ENCODE measurements at places on chromosomes 4 and X.

DNA sequence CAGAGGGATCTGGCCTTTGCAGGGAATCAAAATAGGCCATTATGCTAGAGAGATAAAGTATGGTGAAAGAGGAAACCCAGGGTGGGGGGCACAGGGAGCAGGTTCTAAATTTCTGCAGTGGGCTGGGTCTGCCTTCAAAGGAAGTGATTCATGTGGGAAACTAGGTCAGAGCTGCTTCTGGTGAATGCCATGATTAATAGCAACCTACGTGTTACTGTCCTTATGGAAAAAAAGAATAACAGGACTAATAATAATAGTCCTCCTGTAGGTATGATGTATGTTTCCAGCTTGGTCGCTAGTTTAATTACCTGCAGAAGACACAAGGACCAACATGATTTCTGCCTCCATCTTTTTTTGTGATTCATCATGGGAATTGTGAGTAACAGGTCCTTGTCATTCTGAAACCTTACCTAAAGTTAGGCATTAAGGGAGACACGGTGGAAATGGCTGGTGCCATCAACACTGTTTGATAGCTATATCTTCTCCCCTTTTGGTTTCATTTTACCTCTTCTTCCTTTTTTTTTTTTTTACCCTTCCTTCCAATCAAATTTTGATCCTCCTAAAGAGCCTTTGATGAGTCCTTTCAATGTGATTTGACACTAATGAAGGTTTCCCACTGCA is 180.4 kb downstream of the CPEB2 start:
- no peak for DNase-seq

DNA sequence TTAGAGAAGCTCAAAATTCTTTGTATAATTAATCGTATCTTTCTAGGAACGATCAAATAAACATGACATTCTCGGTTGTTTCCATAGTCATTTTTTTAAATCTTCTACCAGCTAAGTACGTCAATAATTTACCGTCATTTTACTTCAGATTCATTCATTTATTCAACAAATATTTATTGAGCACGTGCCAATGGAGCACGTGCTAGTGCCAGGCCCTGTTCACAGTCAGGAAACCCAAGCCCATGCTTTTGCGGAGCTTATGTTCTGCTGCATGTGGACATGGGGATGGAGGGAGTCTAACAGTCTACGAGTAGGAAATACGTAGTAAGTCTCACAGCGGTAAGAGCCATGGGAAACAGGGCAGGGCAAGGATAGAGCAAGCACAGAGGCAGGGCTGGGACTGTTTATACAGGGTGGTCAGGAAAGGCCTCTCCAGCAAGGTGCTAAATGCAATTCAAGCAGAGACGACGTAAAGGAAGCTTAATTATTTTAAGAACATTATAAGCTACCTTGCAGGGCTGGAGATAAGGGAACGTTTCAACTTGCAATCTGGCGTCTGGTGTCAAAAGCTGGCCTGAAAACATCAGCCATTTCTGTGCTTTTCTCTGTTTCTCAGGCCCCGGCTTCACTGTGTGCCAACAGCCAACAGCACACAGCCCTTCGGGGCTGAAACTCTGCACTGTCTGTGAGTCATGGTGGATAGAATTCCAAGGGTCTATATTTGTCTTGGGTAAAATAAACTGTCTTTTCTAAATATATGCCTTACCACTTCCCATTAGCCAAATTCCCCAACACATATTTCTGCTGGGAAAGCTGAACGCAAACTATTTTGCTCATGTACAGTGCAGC is 517.1 kb upstream of the ZFP42 start:
- no peak for DNase-seq

DNA sequence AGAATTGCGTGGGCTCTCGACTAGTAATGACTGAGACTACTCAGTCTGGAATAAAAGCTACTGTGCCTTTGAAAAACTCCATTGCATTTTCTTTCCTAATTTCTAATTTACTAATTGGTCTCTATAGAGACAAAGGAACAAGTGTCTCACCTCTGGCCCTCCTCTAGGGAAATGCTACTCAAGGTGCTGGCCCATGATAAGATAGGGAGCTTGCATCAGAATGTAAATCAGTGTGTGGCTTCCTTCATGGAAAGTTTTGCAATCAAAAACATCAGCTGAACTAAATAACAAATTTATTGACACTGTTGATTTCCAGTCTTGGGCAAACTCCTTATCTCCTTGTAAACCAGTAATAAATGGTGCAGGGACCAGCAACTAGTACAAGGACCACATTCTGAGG is 81.8 kb downstream of the SRPX start:
- DNase-seq = no peak

DNA sequence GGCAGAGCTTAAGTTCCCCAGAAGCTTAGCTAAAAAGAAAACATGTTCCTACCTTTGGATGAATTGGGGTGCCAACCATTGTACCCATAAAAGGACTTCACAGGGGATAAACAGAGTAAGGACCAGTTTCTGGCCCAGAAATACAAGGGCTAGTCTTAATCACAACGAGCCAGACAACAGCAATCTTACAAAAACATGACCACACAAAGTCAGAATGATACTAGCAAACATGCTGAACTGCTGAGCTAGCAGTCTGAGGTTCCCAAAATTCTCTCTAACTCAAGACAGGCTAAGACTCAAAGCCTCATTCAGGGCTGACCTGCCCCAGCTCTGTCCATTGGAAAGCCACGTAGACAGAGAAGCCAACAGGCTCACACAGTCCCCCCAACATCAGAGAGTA is 40.3 kb downstream of the ATP11C start:
- DNase-seq = no peak

DNA sequence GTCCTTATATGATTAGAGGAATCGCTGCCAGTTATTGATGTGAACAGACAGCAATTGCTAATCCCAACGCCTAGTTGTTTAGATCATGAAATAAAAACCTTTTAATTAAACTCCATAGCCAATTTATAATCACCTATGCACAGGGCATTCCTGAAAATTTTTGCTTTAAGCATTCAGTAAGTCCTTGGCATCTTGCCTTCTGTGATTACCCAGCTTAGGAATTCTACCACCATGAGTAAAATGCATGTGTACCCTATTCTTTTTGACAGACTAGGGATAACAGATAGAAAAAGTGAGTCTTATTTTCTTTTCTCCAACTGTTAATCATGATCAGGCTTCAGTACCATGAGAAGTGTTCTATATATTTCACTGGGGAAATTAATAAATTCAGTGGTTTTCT is 995.3 kb upstream of the GRIA3 start:
- DNase-seq = no peak

GRCh38 chr4:8856835-8857621 is 14.6 kb downstream of the HMX1 start:
- DNase-seq = no peak

DNA sequence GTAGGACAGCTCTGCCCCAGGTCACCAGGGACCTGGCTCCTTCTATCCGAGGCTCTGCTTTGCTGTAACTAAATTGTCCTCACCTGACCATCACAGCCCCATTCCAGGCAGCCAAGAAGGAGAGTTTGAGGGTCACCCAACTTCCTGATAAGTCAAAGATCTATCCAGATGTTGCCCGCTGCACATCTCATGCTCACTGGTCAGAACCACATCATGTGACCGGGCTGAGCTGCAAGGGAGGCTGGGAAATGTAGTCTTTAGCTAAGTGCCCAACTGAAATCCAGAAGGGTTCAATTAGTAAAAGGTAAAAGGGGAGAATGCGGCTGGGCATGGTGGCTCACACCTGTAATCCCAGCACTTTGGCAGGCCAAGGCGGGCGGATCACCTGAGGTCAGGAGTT is 18.4 kb downstream of the HMX1 start:
- peak; percentile 34 for DNase-seq

DNA sequence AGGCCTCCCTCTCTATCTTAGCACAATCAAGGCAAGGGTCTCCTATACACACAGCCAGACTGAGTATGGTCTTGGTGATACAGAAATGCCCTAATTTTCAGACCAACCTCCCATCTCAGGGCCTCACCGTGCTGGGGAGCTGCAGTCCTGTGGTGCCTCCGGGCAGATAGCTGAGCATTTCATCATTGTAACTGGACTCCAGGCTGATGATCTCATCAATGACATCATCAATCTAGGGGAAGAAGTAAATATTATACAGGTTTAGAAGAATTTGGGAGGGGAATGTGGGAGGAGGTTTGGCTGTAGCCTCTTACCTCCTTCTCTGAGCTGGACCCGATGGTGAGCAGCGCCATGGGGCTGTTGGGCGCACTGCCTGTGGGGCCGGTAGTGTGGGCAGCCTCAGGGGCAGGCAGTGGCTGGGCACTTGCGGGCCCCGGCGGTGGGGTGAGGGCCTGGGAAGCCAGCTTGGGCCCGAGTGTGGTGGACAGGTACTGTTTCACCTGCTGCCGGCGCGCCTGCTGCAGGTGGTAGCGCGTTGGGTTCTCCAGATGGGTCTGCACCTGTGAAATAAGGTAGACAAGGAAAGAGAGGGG is 5.2 kb downstream of the TFE3 start:
- no peak for DNase-seq

- no peak for DNase-seq
Observed at GRCh38 chr4:139669890-139670289, 4.3 kb downstream of the MGST2 start.

DNA sequence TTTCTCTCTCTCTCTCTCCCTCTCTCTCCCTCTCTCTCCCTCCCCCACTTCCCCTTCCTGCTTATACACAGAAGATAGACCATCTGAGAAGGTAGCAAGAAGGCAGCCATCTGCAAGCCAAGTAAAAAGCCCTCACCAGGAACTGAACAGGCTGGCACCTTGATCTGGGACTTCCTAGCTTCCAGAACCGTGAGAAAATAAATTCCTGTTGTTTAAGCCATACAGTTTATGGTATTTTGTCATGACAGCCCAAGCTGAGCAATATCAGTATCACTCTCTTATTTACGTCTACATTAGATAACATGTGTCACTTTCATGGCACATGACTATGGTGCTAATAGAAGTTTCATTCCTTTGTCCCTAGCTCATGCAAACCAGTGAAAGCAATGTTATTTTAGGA is 581.1 kb downstream of the INPP4B start:
- DNase-seq = no peak

GRCh38 chrX:154890990-154891639 is 5.0 kb downstream of the F8A1 start:
- peak; percentile 14 for DNase-seq

DNA sequence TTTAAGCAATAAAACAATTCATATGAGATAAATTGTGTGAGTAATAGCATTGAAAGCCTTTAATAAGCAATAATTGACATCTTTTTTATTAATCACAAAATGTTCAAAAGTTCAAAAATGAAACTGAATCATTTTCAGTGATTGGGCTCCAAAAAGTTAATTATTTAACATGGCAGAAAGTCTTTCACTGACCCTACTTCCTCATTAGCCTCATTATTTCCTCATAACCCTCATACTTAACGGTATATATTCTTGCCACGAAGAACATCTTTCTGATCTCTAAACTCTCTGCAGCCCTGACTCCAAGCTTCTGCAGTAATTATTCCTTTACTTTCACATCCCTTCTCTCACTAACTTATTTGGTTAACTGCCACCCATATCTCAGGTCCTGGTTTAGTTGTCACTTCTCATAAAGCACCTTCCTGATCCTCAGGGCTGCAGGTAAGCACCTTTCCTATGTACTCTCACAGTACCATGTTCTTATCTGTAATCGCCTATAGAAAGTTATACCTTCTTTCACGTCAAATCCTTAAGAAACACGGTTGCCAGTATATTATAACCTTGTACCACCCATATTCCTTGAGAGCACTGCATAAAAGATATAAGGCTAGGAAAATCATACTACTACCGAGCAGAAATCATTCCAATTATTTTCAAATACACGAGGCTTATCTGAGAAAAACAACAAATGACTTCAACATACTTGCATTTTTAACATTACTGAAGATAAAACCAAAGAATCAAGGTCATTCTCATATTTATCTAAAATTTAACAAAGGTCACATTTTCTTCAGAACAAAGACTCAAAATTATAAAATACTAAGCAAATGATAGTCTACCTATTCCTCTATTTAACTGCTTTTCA is 72.2 kb downstream of the PPP3CA start:
- no peak for DNase-seq

GRCh38 chr4:156303708-156304107 is 350.0 kb upstream of the CTSO start:
- DNase-seq = no peak

DNA sequence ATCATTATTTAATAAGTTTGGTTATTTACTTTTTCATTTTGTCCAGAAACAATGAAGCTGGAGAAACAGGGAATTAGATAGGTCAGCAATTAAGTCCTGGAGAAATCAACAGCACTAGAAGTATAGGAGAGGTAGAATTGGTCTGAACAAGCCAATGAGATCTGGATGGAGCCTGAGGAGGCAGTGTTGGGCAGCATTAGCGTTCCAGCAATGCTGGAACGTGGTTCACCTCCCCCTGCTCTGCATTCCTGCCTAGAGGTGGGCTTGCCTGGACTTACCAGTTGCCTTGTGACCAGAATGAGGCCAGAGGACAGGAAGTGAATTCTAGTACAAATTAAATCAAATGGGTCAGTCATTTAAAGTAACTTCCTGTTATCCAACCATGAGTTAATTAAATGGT is 4.6 kb downstream of the RASSF6 start:
- peak; percentile 31 for DNase-seq

- no peak for DNase-seq
Observed at GRCh38 chr4:155232432-155232831, 24.0 kb downstream of the NPY2R start.

DNA sequence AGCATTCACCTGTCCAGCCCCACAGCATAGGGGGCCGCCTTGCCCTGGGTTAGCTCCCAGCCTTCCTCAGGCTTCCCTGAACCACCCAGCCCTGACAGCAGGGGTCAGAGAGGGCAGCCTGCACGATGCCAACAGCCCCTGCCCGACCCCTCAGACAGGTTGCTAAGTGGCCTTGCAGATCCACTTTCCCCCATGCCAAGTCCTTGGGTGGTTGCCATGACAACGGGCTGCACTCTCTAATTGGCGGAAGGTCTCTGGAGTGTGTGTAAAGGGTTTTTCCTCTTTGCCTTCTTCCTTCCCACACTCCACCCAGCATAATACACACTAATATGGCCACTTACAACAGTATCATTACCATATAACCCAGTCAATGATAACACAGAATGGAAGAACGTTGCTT is 99.6 kb upstream of the AFAP1 start:
- no peak for DNase-seq

GRCh38 chr4:25870081-25870480 is 7.3 kb upstream of the SEL1L3 start:
- DNase-seq = no peak

GRCh38 chrX:124665621-124666400 is 319.4 kb downstream of the SH2D1A start:
- no peak for DNase-seq

- no peak for DNase-seq
Observed at GRCh38 chr4:80156410-80156809, 40.9 kb upstream of the PRDM8 start.

- DNase-seq = peak; percentile 7
Observed at GRCh38 chrX:81280148-81280547, 78.2 kb downstream of the SH3BGRL start.

DNA sequence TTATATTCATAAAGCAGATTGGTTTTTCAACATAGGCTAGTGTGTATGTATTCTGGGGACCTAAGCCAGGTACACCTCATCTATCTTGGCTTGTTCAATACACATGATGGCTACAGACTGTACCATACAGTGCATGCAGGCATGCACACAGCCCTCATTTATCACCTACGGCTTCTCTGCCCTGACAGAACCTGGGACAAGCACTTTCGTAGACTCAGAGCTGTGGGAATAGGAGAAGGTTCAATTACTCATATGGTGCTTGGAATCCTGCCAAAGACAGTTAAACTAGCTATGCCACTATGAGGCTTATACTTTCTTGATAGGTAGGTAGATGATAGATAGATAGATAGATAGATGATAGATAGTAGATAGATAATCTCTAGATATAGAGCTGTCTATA is 457.2 kb downstream of the GALNTL6 start:
- peak; percentile 25 for DNase-seq

Data from HEK293T (cell line).